ENCODE measurements at places on chromosomes 16 and 17. TPM values are rescaled to one million over a fixed set of nuclear protein-coding genes. Genes with fewer than 3 reads are reported as not detected.

GRCh38 chr16:49130397-49130796 is 151.2 kb downstream of the CBLN1 start:
- no peak overlapping the region for H3K4me3 ChIP-seq
- no peak for DNase-seq
- no peaks in the 10 kb centered on the region for H3K27me3 ChIP-seq
- H3K4me1 ChIP-seq: no peaks in the 10 kb centered on the region
- H3K27ac ChIP-seq: no peak overlapping the region

DNA sequence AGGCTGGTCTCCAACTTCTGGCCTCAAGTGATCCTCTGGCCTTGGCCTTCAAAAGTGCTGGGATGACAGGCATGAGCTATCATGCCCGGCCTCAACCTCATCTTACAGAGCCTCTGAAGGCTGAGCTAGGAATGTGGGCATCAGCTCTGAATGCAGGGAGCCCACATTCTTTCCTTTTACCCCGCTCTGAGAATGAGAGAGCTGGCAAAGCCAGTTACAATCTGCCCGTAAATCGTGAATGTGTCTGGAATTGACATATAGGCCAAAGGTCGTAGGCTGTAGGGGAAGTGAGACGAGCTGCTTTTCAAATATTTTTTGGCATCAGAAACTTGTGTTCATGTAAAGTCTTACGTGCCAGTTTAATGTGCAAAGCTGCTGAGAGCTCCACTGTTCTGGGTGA is 4.5 kb downstream of the TMEM238L start:
- no peaks in the 10 kb centered on the region for H3K27me3 ChIP-seq
- H3K36me3 ChIP-seq: no peaks in the 10 kb centered on the region
- H3K4me1 ChIP-seq: no peaks in the 10 kb centered on the region
- no peak overlapping the region for H3K27ac ChIP-seq
- H3K4me3 ChIP-seq: no peak overlapping the region

MARF1 gene
- 97.1 TPM for total RNA-seq

- peaks cover 11% of the 10 kb centered on the region for H3K36me3 ChIP-seq
- peak overlapping the region; percentile 99 for H3K27ac ChIP-seq
- peaks cover 71% of the 10 kb centered on the region for H3K4me1 ChIP-seq
- no peaks in the 10 kb centered on the region for H3K27me3 ChIP-seq
- DNase-seq: peak; percentile 85
These were observed 22.2 kb downstream of the SERPINF1 start for GRCh38 chr17:1783834-1784611.

GRCh38 chr17:63137163-63137562 is 171.1 kb downstream of the TANC2 start:
- DNase-seq: no peak
- no peaks in the 10 kb centered on the region for H3K36me3 ChIP-seq
- H3K4me3 ChIP-seq: no peak overlapping the region

PIRT gene
- not detected for total RNA-seq

DNA sequence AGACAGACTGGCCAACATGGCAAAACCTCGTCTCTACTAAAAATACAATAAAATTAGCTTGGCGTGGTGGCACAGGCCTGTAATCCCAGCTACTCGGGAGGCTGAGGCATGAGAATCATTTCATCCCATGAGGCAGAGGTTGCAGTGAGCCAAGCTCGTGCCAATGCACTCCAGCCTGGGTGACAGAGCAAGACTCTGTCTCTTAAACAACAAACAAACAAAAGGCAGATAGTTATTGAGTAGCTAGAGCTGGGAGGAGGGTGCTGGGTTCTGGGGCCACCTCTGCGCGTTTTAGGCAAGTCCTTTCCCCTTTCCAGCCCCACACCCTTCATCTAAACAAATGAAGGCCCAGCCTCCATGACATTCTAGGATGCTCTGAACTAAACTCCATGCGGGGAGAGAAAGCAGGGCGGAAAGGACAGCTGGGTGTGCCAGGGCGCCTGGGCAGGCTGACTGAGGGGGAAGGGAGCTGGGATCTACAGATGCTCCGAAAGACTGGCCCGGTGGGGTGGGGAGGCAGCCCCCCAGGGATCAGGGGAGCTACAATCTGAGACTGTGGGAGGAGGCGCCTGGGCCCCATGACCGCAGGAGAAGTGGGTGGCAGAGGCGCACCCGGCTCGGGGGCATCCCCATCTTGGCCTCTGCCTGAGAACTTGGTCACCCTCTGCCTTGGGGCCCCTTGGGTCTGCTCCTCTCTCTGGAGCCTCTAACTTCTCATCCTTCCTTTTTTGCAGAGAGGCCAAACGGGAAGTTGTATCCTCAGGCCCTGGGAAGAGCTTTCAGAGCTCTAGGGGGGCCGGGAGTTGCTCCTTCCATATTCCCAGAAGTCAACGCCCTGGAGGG is 910 bp downstream of the ITGAL start:
- peak overlapping the region; percentile 66 for H3K27ac ChIP-seq
- H3K4me1 ChIP-seq: peaks cover 7% of the 10 kb centered on the region
- H3K4me3 ChIP-seq: peak overlapping the region; percentile 45
- no peaks in the 10 kb centered on the region for H3K36me3 ChIP-seq
- H3K27me3 ChIP-seq: peaks cover 9% of the 10 kb centered on the region

DNA sequence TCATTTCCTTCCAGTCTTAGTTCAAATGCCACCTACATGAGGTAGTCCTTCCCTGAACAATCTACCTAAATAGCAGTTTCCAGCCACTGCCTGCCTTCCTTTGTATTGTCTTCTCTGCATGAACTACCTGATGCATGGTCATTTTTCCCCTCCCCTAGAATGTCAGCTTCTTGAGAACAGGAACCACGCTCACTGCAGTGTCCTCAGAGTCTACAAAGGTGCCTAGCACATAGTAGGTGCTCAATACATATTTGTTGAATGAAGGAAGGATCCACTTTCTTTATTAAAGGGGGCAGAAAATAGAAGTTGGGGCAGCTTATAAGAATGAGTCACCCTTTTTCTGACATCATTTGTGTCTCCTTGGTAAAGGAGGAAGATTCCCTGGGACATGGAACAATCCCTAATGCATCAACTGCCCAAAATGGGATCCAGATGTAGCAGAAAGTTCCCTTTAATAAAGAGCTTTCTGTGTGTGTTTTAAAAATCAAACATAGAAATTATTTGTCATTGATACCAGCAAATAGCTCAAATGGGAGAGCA is 4.4 kb upstream of the CYLD start:
- DNase-seq: no peak
- peaks cover 4% of the 10 kb centered on the region for H3K4me1 ChIP-seq
- H3K27ac ChIP-seq: no peak overlapping the region
- H3K27me3 ChIP-seq: no peaks in the 10 kb centered on the region
- H3K36me3 ChIP-seq: no peaks in the 10 kb centered on the region
- no peak overlapping the region for H3K4me3 ChIP-seq

GRCh38 chr17:40174514-40174913 is 2.8 kb upstream of the RAPGEFL1 start:
- DNase-seq: no peak
- H3K27ac ChIP-seq: no peak overlapping the region
- H3K36me3 ChIP-seq: peaks cover 37% of the 10 kb centered on the region
- H3K4me3 ChIP-seq: no peak overlapping the region
- no peaks in the 10 kb centered on the region for H3K27me3 ChIP-seq

GRCh38 chr17:7122381-7122780 is 7.8 kb upstream of the ASGR2 start:
- H3K36me3 ChIP-seq: no peaks in the 10 kb centered on the region
- DNase-seq: no peak
- H3K4me3 ChIP-seq: no peak overlapping the region

DNA sequence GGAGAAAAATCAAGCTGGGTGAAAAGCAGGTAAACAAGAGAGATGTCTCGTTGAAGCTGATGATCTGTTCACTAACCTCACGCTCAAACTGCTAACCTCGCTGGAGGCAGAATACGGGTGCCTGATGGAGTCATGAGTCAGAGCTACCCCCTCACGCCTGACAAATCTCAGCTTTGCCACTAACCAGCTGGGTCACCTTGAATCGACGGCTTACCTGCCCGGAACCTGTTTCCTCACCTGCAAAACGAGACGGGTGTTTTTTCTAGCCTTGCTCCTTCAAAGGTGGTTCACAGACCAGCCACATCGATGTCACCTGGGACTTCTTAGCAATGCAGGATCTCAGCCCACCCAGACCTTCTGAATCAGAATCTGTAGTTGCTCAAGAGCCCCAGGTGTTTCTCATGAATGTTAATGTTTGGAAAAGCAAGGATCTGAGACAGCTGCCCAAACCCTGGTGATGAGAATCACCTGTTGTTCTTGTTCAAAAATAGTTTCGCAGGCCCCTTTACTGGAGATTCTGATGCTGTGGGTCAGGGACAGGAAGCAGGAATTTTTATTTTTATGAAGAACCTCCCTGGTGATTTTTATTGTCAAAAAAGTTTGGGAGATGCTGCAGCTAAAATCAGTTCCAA is 56.9 kb downstream of the MARCHF10 start:
- no peak overlapping the region for H3K27ac ChIP-seq
- H3K27me3 ChIP-seq: no peaks in the 10 kb centered on the region
- no peak for DNase-seq
- no peaks in the 10 kb centered on the region for H3K36me3 ChIP-seq
- no peak overlapping the region for H3K4me3 ChIP-seq
- no peaks in the 10 kb centered on the region for H3K4me1 ChIP-seq

RAB40B gene
- total RNA-seq: 11.5 TPM

DNA sequence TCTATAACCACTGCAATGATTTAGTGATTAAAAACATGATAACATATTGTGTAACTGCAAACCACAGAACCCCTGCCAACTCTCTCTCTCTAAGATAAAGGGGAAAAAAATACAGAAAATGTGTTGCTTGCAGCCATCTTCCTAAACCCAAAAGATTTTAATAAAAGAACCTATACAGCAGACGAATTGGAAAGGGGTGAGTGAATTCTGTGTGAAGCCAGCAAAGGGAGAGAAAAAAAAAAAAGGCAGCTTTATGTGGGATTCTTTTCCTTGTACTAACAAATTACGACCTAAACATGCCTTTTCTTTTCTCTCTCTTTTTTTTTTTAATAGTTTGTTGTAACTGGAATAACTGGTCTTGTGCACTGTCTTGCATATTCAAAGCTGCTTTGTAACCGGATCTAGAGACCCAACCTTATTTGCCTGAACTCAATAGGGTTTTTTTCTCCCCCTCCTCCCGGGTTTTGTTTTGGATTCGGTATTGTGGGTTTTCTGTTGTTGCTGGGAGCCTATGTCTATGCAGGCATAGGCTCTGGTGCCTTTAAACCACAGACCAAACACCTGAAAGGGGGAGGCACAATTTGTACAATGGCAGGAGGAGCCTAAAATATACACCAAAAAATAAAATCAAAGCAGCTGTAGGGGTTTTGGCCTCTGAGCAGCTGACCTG is 7.0 kb upstream of the ZFHX3 start:
- H3K36me3 ChIP-seq: no peaks in the 10 kb centered on the region
- peak overlapping the region; percentile 71 for H3K4me3 ChIP-seq
- peaks cover 44% of the 10 kb centered on the region for H3K4me1 ChIP-seq

DNA sequence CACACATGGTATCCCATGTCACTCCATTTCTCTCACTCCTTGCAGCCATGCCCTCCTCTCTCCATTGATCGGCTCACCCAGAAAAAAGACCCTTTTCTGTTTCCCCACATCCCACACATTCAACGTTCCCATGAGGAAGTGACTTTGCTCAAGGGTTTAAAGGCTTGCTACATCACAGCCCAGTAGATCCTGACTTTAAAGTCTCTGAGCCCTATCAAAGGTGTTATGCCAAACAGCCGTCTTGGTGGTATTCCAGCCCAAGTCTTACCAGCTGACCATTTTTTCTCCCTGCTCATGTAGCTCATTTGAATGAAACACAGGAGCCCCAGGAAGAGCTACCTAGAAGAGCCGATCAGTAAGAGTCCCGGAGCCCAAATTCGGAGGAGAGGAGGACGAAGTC is 7.4 kb upstream of the TXNDC11 start:
- H3K4me3 ChIP-seq: no peak overlapping the region
- no peaks in the 10 kb centered on the region for H3K27me3 ChIP-seq
- no peak for DNase-seq
- no peaks in the 10 kb centered on the region for H3K4me1 ChIP-seq

DNA sequence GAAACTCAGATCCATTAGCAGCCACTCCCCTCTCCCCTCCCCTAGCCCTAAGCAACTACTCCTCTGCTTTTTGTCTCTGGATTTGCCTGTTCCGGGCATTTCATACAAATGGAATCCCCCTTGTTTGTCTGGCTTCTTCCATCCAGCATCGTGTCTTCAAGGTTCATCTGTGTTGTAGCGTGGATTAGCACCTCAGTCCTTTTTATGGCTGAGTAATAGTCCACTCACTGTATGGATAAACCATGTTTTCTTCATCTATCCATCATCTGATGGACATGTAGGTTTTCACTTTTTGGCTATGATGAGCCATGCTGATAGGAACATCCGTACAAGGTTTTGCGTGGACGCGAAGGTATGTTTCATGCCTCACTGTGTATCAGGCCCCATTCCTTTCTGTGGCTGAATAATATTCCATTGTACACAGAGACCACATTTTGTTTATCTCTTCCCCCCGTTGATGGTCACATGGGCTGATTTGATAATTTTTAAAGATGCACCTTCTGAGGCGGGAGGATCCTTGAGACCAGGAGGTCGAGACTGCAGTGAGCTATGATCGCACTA is 8.9 kb upstream of the GSE1 start:
- peaks cover 41% of the 10 kb centered on the region for H3K4me1 ChIP-seq
- no peaks in the 10 kb centered on the region for H3K36me3 ChIP-seq
- no peak overlapping the region for H3K27ac ChIP-seq
- H3K27me3 ChIP-seq: no peaks in the 10 kb centered on the region
- DNase-seq: no peak

PRR35 gene
- total RNA-seq: not detected

- H3K27ac ChIP-seq: no peak overlapping the region
- no peaks in the 10 kb centered on the region for H3K4me1 ChIP-seq
- no peaks in the 10 kb centered on the region for H3K36me3 ChIP-seq
- no peak overlapping the region for H3K4me3 ChIP-seq
- DNase-seq: no peak
These were observed 296.9 kb downstream of the RBFOX1 start for GRCh38 chr16:7629571-7629970.

TBC1D3I gene
- 0.72 TPM for total RNA-seq

DNA sequence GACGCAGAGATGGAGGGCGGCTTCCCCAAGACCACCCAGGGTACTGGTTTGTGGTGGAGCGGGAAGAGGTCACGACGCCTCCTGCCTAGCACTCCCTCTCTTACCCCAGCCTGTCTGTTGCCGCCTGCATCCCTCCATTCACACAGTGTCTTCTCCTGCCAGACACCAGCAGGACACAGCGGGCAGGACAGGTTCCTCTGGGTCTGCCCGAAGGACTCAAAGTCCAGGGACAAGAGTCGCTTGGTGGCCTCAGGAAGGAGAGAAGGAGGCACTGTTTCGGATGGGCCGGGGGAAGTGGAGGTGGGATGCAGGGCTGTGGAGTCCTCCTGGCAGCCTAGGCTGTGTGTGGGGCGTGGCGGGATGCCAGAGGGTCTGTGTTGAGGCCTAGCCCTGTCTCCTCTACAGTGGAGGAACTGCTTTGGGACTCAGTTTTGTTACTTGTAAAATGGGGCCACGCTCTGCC is 19.6 kb upstream of the TNS4 start:
- no peak overlapping the region for H3K4me3 ChIP-seq
- no peaks in the 10 kb centered on the region for H3K36me3 ChIP-seq
- DNase-seq: peak; percentile 59
- peaks cover 20% of the 10 kb centered on the region for H3K4me1 ChIP-seq
- no peaks in the 10 kb centered on the region for H3K27me3 ChIP-seq
- no peak overlapping the region for H3K27ac ChIP-seq

GRCh38 chr17:4261452-4261851 is 2.3 kb downstream of the ANKFY1 start:
- no peak for DNase-seq
- peaks cover 14% of the 10 kb centered on the region for H3K4me1 ChIP-seq
- no peaks in the 10 kb centered on the region for H3K27me3 ChIP-seq
- H3K27ac ChIP-seq: no peak overlapping the region
- no peak overlapping the region for H3K4me3 ChIP-seq

C16orf54 gene
- 7.3 TPM for total RNA-seq
